ENCODE measurements at places on chromosomes 7 and 10. TPM values are rescaled to one million over a fixed set of nuclear protein-coding genes. Genes with fewer than 3 reads are reported as not detected.

ZNF727 gene
- 0.66 TPM for total RNA-seq

KIAA1549 gene
- total RNA-seq = 16.4 TPM

SSC4D gene
- 1.5 TPM for total RNA-seq

TLX1 gene
- not detected for total RNA-seq

All from camera-type eye (tissue), 1 donor.